NCI-H2081 treated with DMSO at 0.1 percent for 48 hours (cell line): ENCODE measurements at places on chromosomes 12 and 14.

DNA sequence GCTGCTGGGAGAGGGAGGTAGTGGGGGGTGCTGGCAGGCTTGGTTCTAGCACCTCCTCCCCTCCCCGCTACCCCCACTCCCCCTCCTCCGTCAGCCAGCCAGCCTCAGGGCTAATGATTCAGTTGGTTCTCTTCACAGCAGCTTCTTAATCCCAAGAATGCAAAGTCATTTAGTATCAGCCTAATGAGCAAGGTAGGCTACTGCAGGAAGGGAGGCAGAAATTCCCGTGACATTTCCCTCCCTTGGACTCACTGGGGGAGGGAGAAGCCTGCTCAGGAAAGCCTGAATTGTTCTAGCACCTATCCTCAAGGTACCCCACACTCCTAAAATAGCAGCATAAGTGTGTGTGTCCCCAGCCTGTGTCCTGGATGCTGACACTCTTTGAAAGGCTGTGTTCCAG lies 29.8 kb downstream of the ITPK1 start:
- DNase-seq, result no peak

DNA sequence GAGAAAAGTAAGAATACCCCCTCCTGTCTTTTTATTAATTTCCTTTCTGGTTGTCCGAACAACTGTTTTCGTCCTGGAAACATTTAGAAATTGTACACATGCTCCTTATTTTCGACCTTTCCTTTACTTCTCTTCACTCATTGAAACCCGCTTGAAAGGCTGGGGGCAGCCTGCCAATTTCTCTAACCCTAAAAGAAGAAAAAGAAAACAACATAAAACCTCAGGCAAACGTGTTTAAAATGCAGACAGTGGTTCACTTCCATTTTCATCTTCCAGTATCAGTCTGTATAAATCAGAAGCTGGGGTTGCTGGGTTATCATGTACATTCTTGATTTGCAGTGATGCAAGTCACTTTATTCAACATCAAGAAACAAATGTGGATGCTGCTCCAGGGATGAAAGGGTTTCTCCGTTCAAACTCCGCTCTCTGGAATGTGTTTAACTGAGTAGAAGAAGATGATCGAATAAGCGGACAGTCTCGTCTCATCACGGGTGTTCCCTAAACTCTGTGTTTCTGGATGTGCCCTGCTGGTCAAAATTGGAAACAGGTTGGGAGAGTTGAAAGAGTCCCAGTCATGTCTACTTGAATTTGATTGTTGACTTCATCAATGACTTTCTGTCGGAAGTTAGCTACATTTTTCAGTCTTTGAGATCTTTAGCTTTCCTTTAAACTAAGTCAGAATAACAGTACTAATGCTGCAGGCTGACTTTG lies 1042.2 kb downstream of the BCL11B start:
- DNase-seq, result no peak

GRCh38 chr14:85921241-85921640 lies 391.3 kb downstream of the FLRT2 start:
- no peak for DNase-seq

GRCh38 chr14:75274050-75274898 lies 4.4 kb upstream of the FOS start:
- no peak for DNase-seq

DNA sequence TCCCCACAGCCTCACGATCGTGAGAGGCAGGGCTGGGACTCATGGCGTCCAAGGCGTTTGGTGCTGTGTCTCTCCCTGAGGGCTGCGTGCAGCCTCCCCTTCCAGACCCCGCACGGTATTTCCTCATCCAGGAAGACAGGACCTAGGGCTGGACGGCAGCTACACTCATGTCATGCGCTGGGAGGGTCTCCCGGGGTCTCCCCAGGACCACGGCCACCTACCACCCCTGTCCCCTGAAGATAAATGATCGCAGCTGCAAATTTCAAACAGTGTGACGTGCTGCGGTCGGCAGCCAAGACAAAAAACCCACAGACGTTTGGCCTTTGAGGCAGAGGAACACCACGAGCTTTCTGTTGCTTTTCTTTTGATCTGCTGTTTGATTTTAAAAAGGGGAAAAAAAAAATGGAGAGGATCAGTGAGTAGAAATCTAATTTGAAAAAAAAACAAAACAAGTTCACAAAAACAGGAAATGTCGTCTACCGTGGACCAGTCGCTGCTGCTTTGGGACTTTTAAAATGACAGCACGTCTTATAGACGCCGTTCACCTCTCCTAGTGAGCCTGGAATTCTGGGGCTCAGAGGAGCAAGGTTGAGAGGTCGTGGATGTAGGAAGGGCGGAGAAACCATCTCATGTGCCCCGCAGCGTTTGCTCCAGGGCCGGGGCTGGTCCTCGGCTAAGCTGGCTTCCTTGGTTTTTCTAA lies 237.6 kb downstream of the SLC41A2 start:
- DNase-seq, result no peak

GRCh38 chr12:79560225-79560889 lies 130.4 kb downstream of the PAWR start:
- no peak for DNase-seq

DNA sequence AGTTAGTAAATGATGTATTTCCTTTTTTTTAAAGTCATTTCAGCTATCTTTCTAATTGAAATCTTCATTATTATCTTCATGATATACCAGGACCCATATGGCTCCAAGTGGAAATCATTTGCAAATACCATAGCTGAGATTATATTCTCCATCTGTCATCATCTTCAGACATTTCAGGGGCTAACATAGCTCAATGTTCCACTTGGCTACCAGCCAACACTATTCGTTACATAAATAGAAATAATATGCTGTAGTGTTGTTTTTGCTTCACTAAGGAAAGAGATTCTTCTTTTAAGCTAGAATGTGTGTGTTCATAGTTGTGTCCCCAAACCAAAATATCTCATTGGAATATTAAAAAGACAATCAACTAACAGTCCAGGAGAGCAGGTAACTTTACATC lies 225.1 kb downstream of the DIO2 start:
- no peak for DNase-seq

GRCh38 chr12:64440100-64440499 lies 11.8 kb upstream of the TBK1 start:
- no peak for DNase-seq

DNA sequence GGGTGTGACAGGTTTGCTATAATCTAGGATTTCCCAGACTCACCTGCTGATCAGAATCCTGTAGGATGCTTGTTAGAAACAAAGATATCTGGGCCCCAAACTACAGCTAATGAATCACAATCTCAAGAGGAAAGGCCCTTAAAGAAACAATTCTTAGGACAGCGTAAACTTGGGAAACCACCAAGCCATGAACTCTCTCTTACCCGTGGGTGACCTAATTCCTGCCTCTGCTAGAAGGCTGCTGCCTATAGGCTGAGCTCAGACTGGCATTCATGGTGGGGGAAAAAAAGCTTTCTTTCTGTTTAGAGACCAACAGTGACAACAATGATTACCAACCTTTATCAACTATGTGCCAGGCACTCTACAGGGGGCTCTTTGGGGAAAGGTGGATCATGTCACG lies 213.9 kb upstream of the FKBP4 start:
- DNase-seq, result no peak

DNA sequence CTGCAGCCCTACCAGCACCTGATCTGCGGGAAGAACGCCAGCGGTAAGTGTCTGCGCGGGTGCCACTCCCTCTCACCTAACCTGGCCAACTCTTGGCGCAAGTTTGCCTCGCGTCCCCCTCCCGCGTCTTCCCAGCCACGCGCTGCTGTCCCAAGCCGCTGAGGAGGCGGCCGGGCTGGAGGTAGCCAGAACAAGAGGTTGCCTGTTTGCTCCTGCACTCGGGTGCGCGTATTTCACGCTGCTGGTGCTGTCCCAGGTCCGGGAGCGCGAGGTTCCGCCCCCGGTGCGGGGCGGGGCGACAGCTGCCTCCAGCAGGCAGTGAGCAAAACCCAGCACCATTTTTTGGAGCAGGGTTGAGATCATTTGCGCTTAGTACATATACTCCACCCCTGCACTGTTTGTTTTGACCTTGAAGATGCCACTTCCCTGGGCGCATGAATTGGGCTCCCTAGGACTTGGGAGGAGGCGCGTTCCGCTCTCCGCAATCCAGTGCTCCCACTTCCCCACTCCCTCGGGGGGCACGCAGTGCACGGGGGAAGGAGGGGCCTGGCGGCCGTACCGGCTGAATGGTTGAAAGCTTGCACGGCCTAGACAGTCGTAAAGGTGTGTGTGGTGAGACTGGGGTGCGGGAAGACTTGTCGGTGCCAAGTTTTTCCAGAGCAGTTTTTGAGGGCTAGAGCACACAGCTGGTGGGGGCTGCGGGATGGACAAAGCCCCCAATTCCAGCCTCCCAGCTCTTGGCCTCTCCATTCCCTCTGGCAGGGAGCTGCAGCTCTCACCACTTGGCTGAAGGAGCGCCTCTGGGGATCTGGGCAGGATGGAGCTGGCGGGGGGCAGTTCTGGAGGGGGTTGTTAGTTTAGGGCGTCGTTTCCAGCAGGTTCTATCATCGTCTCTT lies 226.9 kb upstream of the CRY1 start:
- DNase-seq, result no peak

GRCh38 chr12:38903596-38903995 lies 1.8 kb downstream of the CPNE8 start:
- no peak for DNase-seq

DNA sequence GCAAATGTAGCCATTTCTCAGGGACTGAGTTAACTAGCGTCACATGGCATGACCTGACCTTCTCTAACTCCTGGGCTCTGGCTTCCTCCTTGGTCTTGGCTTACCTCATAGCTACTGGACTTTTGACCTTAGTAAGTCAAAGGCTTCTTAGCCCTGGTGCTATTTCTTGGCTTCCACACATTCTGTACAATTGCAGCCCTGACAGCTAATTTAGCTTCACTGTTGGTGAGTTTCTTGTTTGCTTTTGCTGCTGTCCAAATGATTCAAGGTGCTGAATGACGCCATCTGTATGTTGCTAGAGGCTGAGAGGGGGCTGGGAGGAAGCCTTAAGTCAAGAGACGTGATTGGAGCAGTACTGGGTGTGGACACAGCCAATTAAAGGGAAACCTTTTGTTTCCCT lies 202.7 kb downstream of the PRKD1 start:
- DNase-seq, result no peak
